NCI-H2081 treated with DMSO at 0.1 percent for 48 hours (cell line): ENCODE measurements at places on chromosomes 16 and 17.
A peak's percentile ranks its signal among the peaks of the same experiment; 100 is the strongest.

DNA sequence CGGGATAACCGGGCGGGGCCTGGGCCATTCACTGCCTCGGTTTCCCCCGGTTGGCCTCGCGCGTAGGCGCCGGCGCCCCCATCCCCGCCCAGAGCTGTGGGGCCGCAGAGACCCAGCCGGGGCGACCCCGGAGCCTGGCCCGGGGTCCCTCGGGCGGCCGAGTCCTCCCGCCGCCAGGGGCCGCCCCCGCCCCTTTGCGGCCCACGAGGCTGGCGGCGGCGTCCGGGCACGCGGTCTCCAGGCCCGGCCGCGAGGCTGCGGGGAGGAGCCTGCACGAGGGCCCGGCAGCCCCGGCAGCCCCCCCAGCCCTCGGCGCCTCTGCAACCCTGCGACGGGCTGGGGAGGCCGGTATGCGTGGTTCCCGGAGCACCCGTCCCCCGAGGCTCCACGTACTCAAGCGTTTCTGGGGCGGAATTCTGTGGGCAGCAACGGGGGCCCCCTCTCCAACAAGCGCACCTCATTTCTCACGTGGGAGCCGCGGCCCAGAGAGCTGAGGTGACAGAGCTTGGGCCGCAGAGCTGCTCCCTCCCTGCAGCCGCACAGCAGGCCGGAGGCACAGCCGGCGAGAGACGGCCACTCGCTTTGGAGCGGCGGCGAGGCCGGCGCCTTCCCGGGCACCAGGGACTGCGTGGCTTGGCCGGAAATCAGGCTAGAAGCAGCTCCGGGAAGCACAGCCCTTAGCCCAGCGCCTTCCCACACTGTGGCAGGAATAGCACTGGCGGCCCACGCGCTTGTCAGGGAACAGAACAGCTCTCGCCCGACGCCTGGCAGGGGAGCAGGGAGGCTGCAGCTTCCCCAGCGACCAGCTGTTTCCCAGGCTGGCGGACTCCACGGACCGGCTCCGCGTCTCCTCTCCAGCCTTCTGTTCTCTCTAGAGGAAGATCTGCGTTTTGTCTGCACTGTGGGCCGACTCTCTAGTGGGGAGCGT, 867 bp upstream of the LIMD2 start:
- no peak for DNase-seq

DNA sequence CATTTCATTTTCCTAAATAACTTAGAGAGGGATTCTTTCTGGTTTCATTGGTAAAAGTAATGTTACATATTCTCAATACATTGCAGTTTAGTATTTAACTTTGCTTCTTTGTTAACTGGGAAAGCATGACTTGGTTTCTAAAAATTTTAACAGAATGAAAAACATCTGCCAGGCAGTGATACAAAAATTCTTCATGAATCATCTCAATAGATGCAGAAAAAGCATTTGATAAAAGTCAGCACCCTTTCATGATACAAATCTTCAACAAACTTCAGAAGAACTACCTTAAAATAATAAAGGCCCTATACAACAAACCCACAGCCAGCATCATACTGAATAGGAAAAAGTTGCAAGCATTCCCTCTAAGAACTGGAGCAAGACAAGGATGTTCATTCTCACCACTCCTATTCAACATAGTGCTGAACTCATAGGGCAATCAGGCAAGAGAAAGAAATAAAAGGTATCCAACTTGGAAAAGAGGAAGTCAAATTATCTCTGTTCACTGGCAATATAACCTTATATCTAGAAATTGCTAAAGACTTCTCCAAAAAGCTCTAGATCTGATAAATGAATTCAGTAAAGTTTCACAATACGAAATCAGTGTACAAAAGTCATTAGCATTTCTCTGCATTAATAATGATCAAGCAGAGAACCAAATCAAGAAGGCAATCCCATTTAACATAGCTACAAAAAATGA, 50.4 kb downstream of the SLFN5 start:
- no peak for DNase-seq

DNA sequence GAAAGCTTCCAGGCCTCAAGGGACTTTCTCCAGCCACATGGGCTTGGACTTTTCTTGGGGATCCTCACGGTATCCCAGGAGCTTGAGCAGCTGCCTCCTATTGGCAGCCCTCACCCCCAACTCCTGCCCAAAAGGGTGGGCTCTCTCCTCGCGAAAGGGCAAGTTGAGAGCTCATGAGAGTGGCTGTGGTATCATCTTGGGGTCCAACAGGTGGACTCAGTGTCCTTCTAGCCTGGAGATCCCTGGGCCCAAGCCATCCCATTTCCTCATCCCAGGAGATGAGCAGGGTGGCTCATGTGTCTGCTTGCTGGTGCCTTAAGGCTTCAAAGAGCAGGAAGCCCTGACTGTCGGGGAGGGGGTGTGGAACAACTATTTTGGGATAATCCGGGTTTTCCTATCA, 17.7 kb downstream of the TBX4 start:
- no peak for DNase-seq

DNA sequence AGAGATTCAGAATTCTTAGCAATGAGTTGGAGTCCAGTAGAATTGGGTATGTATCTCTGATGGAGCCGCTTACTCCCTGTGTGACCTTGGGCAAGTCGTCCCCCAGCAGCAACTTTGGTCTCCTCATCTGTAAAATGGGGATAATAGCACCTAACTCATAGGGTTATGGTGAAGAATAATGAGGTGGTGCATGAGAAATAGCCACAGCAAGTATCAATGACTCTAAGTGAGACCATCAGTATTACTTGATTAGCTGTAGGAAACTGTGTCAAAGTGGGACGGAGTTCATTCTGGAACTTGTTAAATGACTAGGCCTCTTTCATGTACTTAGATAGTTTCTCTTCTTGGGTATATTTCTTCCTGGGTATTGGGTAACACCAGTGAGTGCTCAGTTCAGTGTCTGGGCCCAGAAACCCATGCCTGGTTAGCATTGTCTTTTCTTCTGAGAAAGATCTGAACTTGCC, 6.4 kb downstream of the PRKCB start:
- DNase-seq, result no peak

DNA sequence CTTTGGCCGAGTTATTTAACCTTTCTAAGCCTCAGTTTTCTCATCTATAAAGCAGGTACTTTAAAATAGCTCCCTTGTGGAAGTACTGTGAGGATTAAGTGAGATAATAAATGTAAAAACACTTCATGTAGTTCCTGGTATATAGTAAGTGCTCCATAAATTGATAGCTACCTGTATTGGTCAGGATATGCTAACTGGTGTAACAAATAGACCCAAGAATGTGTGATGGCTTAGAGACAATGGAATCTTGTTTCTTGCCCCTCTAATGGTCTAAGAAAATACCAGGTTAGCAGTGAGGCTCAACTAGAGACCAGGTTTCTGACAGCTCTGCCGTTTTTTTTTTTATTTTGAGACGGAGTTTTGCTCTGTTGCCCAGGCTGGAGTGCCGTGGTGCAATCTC, 29.8 kb downstream of the CCR7 start:
- no peak for DNase-seq

- peak; percentile 99 for DNase-seq
Observed at GRCh38 chr17:77160875-77161530, 20.2 kb downstream of the SEC14L1 start.

- DNase-seq, result no peak
Observed at GRCh38 chr16:30780549-30780948, 6.5 kb downstream of the ZNF629 start.
